ENCODE measurements at places on chromosomes 3 and 15.

DNA sequence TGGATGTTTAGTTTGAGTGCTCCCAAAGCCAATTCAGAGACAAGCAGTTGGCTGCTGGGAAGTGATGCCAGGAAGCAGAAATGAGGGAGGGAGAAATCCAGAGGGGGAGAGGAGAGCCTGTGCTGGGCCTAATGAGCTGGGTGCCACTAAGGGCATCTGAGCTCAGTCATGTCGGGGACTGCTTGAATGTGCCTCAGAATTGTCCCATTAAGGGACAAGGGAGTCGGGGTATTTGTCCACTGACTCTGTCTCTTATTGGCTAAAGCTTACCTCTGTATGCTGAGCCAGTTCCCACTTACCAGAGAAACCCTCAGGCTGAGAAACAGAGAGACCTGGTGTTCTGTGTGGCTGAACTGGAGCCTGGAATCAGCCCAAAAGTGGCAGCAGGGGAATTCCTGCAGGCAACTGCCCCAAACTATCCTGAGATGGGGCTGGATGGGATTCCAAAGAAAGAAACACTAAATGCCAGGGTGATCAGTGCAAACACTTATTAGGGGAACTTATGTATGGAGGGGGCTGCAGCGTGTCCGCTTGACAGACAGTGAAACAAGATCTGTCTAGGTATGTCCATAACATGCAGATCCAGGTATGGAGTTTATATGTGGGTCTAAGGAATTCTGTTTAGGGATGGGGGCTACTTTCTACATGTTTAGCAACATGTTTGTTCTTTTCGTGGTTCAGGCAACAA is 48.6 kb downstream of the NR1D2 start:
- DNase-seq, result no peak

- no peak for DNase-seq
Measured at GRCh38 chr3:149167898-149168297, 38.5 kb downstream of the HPS3 start.

DNA sequence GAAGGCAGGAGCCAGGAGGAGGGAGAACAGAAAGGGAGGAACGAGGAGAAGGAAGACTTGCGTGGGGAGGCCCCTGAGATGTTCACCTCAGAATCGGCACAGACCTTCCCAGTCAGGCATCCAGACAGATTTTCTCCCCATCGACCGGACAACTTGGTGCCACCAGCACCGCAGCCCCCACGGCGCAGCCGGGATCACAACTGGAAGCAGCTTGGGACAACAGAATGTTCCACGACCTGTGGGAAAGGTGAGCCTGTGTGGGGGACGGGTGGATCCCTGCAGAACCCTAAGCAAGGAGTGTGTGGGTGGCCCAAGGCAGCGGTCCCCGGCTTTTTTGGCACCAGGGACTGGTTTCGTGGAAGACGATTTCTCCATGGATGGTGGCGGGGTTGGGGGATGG is 72.6 kb upstream of the NR2E3 start:
- no peak for DNase-seq

DNA sequence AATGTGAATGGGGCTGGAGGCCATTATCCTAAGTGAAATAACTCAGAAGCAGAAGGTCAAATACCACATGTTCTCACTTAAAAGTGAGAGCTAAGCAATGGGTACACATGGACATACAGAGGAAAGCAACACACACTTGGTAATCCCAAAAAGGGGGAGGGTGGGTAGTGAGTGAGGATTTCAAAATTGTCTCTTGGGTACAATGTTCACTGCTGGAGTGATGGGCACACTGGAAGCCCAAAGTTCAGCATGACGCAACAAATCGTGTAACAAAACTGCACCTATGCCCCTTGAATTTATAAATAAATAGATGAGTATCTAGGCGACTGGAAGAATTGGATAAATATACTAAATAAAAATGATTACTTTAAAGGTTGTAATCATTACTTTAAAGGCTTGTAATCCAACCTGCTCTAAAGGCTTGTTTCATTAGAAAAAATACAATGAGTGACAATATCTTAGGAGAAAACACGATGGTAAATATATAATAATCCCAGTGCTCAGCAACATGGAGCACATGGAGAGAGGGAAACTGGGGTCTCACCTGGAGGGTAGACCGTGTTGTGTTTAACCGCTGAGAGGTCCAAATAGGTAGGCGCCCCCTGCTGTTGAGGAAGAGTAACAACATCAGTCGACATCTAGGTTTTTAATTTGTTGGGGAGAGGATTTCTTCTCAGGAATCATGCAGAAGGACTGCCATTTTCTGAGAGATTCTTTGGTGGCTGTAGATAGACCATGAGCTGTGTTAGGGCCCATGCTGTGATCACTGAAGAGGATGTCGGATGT is 78.5 kb upstream of the ROBO1 start:
- no peak for DNase-seq

DNA sequence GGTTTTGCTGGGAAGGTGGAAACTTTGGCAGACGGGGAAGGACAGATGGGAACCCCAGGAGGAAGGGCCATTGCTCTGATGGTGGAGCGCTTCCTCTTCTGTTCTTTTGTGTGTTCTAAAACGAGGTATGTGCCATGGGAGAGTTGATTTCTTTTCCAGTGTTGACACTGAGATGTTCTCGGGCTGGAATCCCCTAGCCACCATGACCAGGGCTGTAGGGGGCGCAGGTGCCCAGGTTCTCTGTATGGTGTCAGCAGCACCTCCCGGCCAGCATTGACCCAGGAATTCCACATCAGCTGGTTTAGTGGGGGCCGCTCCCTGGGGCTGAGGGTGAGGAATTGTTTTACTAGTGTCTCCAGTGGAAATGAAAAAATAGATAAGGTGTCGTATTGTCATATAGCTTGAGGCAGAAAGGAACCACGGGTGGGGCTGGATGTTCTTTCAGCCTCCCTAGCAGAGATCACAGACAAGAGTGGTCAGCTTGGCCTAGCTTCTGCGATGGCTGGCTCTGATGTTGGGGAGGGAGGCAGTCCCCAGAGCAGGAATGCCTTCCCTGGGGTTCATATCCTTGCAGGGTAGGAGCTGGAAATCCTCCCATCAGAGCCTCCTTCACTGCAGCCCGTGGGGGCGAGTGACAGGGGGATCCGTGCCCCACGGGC is 34.2 kb upstream of the ACAD9 start:
- DNase-seq, result no peak

DNA sequence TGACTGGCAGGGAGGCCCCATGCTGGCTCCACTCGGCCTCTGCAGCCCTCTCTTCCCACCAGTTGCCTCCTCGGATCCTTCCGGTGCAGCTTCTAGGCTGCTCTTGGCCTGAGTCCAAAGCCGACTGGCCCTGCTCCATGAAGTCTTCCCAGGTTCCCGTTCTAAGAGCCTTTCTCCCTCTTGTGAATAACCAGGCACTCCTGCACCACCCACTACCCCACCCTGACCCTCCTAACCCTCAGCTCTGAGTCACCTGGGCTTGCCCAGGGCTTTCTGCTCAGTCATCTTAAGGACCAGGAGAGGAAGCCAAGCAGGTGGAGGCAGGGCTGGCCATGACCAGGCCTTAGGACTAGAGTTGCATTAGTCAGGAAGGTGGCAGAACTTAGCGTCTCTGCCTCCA is 28.1 kb upstream of the CNBP start:
- peak; percentile 96 for DNase-seq

DNA sequence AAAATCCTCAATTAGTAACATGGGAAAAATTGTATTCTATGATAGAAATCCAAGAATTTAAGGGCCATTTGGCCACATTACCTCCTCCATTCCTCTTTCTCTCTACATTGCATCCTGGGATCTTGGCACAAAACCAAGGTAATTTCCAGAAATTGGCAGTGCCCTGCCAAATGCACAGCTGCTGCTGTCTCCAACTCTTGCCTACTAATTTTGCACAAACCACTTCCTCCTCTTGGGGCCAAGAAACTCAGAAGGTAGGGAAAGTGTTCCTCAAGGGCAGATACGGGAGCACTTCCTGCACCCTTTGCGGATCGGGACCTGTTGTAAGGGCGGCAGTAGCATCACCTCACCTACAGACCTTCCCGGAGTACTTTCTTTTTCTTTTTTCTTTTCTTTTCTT is 57.8 kb downstream of the MAP3K13 start:
- DNase-seq, result no peak

DNA sequence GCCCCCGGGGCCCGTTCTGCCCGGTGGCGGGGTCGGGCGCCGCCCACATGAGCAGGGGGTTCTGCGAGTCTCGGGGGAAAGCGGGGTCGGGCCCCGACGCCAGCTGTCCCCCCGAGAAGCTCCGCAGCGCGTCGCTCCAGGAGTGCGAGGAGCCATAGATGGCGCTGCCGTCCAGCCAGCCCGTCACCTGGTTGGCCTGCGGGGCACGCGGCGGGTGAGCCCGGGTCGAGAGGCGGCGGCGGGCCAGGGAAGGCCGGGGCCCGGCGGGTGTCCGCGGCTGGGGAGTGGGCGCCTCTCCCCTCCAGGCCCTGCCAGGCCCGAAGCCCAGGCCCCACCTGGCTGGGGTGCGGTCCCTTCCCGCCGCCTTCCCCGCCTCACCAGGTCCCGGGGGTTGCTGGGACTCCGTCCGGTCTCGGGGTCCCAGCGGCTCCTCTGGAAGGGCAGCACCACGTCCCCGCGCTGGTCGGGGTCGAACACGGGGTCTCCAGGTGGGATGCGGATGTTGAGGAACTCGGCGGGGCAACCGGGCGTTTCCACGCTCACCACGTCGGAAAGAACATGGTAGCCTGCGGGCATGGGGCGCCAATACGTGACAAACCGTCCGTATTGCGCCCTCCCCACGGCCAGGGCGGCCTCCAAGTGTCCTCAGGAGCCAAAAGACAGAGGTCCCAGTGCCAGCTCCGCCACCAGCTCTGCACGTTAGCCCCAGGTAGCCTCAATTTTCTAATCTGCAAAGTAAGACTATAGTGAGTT is 2.4 kb downstream of the DUOX2 start:
- no peak for DNase-seq

DNA sequence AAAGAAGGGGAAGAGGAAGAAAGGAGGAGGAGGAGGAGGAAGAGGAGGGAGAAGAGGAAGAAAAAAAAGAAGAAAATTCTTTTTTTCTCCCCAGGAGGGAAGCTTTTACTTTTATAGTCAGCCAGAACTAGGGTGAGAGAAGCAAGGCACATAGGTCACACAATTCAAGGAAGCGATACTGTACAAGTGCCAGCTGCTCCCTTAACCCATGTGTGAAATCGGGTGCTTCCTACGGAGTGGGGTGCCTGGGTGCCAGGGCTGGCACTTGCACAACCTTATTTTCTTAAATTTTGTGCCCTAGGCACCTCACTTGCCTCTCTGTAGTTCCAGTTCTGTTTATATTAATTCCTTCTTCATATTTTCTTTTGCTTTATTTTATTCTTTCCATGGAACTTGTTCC is 150.4 kb downstream of the LIPC start:
- no peak for DNase-seq

- DNase-seq, result no peak
Measured at GRCh38 chr15:31468911-31469785, 142.5 kb downstream of the KLF13 start.

DNA sequence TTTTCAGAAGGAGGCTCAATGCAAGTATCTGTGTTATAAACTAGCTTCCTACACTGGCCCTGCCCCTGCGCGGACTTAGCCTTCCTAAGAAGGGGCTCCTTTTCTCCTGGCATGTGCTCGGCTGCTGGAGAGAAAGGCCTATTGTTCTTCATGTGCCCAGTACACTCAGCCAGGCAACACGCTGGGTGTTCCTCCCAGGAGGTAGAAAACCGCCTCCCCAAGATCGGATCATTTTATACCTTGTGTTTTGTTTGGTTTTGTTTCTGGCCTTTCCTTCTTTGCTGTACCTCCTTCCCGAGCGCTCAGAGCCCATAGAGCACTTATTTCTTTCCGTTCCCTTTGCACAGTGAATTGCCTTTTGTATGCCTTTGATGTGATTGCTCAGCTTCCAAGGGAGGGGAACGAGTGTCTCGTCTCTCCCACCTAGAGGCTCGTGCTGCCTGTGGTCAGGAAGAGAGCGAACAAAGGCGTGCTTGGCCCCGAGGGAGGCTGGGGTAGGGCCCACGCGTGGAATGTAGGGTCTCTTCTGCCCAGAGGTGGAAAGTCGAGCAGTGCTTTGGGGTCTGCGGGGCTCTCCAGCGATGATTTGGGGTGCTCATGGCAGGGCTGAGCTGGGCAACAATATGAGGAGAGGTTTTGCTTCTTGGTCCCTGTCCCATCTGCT is 30.0 kb downstream of the CCNL1 start:
- DNase-seq, result peak; percentile 66

DNA sequence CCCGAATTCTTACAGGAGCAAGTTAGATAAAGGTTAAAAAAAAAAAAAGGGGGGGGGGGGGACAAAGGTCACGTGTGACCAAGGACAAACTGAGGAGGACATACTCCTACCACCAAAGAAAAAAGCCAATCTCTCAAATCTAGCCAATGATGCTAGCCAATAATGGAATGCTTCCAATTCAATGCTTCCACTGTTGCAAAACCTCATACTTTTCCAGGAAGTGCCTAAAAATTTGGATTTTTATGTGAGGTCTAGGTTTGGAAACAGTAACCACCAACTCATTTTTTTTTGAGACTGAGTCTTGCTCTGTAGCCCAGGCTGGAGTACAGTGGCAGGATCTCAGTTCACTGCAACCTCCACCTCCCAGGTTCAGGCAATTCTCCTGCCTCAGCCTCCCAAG is 11.4 kb downstream of the MSL2 start:
- DNase-seq, result no peak

DNA sequence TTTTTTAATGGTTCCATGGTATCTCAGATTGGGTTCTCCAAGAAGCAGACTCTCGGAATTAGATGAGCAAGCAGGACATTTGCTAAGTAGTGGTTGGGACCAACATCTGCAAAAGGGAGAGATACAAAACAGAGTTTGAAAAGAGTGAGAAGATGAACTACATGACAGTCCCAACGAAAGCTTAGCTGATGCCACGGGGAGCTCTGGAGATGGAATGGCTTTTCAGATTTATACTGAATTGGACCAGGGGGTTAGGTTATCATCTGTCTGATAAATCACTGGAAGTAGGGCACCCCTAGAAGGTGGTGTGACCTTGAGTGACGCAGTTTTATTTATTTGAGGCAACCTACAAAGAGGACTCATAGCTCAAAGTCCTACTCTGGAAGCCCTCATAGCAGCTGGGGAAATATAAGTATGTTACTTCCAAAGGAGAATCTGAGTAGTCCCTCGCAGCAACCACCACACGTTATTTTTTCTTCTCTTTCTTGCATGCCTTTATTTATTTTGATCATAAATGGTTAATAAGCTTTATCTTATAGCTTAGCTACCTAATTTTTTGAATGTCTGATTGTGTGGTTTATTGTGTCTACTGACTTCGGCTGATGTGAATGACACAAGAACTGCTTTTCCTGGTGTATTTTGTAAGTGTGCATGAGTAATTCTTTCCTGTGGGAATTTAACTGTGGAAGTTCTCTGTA is 815.4 kb downstream of the SQOR start:
- no peak for DNase-seq
